Right lobe of liver (tissue), 6 donors: ENCODE measurements at places on chromosomes 5 and 9. TPM values are rescaled to one million over a fixed set of nuclear protein-coding genes. Genes with fewer than 3 reads are reported as not detected.

DNA sequence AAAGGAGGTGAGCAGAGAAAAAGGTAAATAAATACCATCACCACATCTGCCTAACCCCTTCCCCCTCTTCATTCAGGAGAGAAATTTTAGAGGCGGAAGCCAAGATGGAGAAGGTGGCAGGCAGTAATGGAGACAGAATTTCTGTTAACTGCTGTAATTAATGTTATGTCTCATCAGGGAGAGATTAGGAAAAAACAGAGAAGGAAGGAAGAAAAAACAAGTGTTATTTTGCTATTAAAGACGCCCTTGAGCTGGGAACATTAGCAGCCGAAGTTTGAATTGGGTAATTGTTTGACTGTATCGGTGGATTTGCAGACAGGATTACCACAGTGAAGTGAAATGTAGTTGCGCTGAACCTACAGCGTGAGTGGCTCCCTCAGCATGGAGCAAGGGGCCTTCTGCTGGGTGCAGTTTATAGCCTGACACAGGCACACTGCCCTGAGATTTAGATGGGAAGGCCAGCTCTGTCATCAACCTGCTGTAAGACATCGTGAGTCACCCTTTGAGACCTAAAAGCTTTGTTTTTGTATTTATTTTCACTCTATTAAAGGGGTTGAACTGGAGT lies 136.3 kb downstream of the ASTN2 start:
- no peak overlapping the region for H3K27ac ChIP-seq
- no peaks in the 10 kb centered on the region for H3K4me1 ChIP-seq
- H3K27me3 ChIP-seq: no peaks in the 10 kb centered on the region
- no peak for DNase-seq
- H3K36me3 ChIP-seq: no peaks in the 10 kb centered on the region

- H3K4me3 ChIP-seq: no peak overlapping the region
- no peaks in the 10 kb centered on the region for H3K36me3 ChIP-seq
- no peak overlapping the region for H3K27ac ChIP-seq
- H3K4me1 ChIP-seq: peaks cover 40% of the 10 kb centered on the region
- DNase-seq: no peak
These were observed 6.7 kb upstream of the SFXN1 start for GRCh38 chr5:175471628-175472027.

DNA sequence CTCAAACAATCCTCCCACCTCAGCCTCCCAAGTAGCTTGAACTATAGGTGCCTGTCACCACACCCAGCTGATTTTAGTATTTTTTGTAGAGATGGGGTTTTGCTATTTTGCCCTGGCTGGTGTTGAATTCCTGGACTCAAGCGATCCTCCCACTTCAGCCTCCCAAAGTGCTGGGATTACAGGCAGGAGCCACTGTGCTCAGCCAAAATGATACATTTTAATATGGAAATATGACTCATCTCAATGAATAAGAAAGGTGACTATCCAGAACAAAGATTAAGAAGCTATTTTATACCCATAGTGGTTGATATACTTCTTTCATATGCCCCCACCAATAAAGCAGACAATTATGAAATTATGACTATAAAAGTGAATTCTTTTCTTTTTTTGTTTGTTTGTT lies 166.2 kb downstream of the NFIB start:
- no peak overlapping the region for H3K4me3 ChIP-seq
- no peaks in the 10 kb centered on the region for H3K4me1 ChIP-seq
- no peak for DNase-seq

DNA sequence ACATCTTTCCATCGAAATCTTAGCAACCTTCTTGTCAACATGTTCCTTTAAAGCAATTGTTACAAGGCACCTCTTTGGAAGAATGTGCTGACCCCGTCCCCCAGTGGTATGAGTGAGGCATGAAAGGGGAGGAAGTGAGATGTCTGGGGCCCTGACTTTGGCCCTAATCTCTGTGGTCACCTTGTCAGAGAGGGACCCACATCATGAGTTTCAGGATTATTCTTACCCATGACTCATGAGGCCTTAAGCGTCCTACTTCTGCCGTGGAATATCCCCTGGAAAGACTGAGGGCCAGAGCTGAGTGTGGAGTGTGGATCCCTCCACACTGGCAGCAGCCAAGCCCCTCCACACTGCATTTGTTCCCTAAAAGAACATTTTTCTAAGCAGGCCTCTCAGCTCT lies 81.2 kb downstream of the FSTL4 start:
- DNase-seq: no peak
- H3K4me1 ChIP-seq: no peaks in the 10 kb centered on the region
- H3K4me3 ChIP-seq: no peak overlapping the region
- no peaks in the 10 kb centered on the region for H3K36me3 ChIP-seq
- H3K27ac ChIP-seq: no peak overlapping the region

- no peak for DNase-seq
- no peak overlapping the region for H3K4me3 ChIP-seq
- H3K27me3 ChIP-seq: no peaks in the 10 kb centered on the region
- H3K4me1 ChIP-seq: no peaks in the 10 kb centered on the region
These were observed 75.9 kb downstream of the IRX2 start for GRCh38 chr5:2675548-2675947.

DNA sequence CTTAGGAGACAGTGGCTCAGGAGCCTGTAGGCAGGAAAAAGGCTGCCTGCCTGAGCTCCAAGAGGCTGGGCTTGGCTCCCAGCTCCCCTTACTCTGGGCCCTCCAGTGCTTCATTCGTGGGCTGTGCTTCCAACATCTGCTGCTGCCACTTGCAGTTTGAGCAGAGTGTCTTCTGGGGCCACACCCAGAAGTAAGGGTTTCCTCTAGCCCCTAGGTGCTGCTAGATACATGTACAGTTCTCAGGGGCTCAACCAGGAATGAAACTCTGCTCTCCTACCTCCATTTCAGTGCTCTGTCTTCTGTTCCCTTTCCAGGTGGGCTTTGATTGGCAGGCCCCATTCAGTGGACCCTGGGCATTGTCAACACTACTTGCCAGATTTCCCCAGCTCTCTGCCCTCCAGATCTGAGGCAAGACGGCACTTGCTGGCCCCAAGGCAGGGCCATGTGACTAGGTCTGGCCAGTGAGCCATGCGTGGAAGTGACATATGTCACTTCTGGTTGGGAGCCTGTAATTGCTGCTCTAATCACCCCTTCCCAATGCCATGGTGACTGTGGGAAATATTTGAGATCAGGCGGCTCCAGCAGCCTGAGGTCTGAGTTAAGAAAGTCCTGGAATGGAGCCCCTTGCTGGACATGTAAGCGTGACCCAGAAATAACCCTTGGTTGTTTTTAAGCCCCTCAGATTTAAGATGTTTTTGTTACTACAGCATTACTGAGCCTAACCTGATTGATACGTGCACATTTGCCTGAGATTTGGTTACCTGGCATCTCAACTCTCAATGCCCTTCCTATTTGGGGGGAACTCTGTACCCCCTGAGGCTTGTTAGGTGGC lies 9.4 kb upstream of the BOD1 start:
- no peaks in the 10 kb centered on the region for H3K4me1 ChIP-seq
- no peaks in the 10 kb centered on the region for H3K36me3 ChIP-seq
- DNase-seq: no peak
- no peaks in the 10 kb centered on the region for H3K27me3 ChIP-seq
- H3K27ac ChIP-seq: no peak overlapping the region
- H3K4me3 ChIP-seq: no peak overlapping the region

DNA sequence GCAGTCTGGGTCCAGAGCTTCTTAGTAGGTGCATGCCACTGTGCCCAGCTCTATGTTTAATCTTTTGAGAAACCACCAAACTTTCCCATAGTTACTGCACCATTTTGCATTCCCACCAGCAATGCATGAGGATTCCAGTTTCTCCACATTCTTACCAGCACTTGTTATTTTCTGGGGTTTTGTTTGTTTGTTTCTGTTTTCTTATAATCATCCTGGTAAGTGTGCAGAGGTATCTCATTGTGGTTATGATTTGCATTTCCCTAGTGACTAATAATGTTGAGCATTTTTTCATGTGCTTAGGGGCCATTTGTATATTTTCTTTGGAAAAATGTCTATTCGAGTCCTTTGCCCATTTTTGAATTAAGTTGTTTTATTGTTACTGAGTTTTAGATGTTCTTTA lies 11.4 kb downstream of the FOXE1 start:
- no peak overlapping the region for H3K27ac ChIP-seq
- no peaks in the 10 kb centered on the region for H3K4me1 ChIP-seq
- H3K4me3 ChIP-seq: no peak overlapping the region
- no peak for DNase-seq

DNA sequence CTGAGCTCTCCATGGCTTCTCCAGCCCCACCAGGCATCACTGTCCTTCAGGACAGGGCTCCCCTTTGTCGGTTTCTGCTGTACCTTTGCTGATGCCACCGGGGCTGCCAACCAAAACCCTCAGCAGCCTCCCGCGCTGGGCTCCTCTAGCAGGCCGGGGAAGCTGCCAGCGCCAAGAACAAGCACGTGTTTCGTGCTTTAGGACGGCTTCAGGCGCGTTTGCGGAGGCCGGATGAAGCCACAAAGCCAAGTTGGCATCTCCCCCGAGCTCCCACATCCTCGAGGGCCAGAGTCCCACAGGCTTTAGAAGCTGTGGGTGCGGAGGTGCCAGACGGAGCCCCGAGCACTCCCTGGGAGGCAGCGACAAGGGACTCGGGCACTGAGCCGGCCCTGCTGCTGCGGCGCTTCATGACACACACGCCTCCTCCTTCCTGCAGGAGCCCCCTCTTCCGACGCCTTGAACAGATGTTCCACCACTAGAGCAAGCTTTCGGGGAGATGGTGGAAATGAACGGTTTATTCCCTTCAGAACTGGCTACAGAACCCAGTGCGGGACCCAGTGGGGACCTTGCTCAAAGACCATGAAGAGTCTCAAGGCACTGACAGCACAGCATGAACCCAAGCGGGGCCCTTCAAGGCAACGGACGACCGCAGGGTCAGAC lies 36.7 kb downstream of the SARDH start:
- H3K4me3 ChIP-seq: no peak overlapping the region
- H3K36me3 ChIP-seq: peaks cover 11% of the 10 kb centered on the region
- no peak overlapping the region for H3K27ac ChIP-seq
- DNase-seq: no peak

- no peak overlapping the region for H3K4me3 ChIP-seq
- H3K27me3 ChIP-seq: no peaks in the 10 kb centered on the region
- H3K4me1 ChIP-seq: no peaks in the 10 kb centered on the region
- H3K36me3 ChIP-seq: no peaks in the 10 kb centered on the region
- no peak for DNase-seq
These were observed 42.1 kb upstream of the SUB1 start for GRCh38 chr5:32543291-32543690.

DNA sequence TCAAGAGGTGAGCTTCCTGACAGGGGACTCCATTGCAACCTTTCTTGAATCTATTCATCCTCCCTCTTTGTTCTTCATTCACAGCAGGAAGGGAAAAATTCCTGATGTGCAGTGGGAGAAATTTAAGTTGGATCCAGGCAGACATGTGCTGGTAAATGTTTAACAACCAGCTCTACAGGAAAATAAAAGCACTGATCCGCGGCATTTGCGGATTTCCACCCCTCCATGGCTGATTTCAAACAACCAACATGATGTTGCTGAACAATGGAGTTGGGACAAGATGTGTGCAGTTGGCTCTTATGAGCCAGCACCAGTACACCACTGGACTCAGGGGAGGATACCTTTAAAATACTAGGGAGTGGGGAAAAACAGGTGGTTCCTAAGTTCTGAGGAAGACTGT lies 47.0 kb downstream of the SPRY4 start:
- H3K27me3 ChIP-seq: no peaks in the 10 kb centered on the region
- no peak overlapping the region for H3K4me3 ChIP-seq
- no peaks in the 10 kb centered on the region for H3K36me3 ChIP-seq
- H3K4me1 ChIP-seq: no peaks in the 10 kb centered on the region
- no peak overlapping the region for H3K27ac ChIP-seq

DNA sequence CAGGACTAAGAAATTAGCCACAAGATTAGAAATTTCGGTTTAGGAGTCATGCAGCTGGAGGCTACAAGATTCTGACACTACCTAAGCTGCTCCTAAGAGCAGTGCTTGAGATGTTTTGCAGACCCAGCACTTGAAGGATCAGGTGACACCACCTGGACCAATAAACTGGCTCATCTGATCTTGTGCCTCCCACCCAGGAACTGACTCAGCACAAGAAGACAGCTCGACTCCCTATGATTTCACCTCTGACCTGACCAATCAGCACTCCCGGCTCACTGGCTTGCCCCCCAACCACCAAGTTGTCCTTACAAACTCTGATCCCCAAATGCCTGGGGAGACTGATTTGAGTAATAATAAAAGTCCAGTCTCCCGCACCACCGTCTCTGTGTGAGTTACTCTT lies 170.4 kb downstream of the TTC39B start:
- H3K4me1 ChIP-seq: peaks cover 5% of the 10 kb centered on the region
- H3K4me3 ChIP-seq: no peak overlapping the region
- no peak for DNase-seq
- H3K27ac ChIP-seq: no peak overlapping the region
- H3K36me3 ChIP-seq: no peaks in the 10 kb centered on the region

- no peaks in the 10 kb centered on the region for H3K27me3 ChIP-seq
- no peaks in the 10 kb centered on the region for H3K36me3 ChIP-seq
- H3K27ac ChIP-seq: no peak overlapping the region
- DNase-seq: no peak
- H3K4me3 ChIP-seq: no peak overlapping the region
These were observed 102.0 kb upstream of the TSLP start for GRCh38 chr5:110969502-110969901.

DNA sequence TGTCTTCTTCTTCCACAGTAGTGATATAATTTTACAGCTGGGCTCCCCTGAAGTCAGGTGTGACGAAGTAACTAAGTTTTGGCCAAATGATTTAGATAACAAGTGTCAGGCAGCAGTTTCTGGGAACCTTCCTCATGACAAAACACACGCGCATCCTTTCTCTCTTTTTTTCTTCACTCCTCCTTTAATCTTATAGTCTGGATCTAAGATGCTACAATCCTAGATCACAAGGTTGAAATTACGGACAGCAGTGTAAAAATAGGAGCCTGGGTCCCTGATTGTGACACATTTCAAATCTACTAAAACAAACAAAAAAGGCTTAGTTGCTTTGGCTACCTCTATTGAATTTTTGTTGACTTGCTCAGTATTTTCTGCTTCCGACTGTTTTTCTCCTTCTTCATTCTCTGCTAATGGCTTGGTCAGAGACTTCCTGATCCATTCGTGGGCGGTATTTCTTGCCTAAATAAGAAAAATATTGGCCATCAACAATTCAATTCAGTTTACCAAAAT lies 36.1 kb downstream of the FAM114A2 start:
- no peaks in the 10 kb centered on the region for H3K4me1 ChIP-seq
- H3K27ac ChIP-seq: no peak overlapping the region
- no peak for DNase-seq
- H3K27me3 ChIP-seq: no peaks in the 10 kb centered on the region

Gene BTNL3
- total RNA-seq: not detected

Gene PDE6A
- total RNA-seq: not detected

Gene SLC6A19
- 0.44 TPM for total RNA-seq

Gene CCDC171
- 0.80 TPM for total RNA-seq
